ENCODE measurements at places on chromosomes 1 and 21. TPM values are rescaled to one million over a fixed set of nuclear protein-coding genes. Genes with fewer than 3 reads are reported as not detected.
A peak's percentile ranks its signal among the peaks of the same experiment; 100 is the strongest.

GRCh38 chr1:25712299-25712970 is 87.6 kb upstream of the SELENON start:
- DNase-seq, result no peak
- no peaks in the 10 kb centered on the region for H3K36me3 ChIP-seq
- H3K27me3 ChIP-seq, result no peaks in the 10 kb centered on the region
- peaks cover 10% of the 10 kb centered on the region for H3K4me1 ChIP-seq
- H3K4me3 ChIP-seq, result no peak overlapping the region

Gene NOS1AP
- 2.4 TPM for polyA plus RNA-seq

DNA sequence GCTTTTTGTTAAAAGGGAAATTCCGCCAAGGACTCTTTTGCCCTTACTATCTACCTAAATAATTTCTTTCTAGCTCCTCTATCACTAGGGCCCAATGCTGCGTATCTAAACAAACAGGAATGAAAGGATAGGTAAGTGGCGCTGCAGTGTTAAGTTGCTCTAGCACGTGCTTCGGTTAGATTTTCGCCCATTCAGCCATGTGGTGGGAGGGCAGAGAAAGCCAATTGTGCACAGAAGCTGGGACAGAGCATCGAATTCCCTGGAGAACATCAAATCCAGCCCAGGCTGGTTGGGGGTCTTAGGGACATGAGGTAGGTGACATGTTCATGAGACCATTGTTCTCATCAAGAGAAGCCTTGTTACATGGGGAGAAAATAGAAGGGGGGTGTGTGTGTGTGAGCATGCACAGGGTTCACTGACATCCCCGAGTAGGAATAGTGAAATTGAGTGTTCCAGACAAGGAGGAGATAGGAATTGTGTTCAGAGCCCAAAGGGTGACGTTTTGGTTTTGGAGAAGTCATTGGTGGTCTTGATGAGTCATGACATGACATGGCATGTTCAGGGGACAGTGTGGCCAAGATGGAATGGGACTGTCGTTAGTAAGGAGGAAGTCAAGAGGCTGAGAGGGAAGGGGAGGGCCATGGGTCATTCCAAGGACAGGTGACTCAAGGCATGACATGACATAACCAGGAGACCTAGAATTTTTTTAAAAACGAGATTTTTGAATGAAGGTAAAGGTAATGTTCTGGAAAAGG is 107.1 kb downstream of the TLR5 start:
- DNase-seq, result no peak
- H3K27ac ChIP-seq, result no peak overlapping the region

DNA sequence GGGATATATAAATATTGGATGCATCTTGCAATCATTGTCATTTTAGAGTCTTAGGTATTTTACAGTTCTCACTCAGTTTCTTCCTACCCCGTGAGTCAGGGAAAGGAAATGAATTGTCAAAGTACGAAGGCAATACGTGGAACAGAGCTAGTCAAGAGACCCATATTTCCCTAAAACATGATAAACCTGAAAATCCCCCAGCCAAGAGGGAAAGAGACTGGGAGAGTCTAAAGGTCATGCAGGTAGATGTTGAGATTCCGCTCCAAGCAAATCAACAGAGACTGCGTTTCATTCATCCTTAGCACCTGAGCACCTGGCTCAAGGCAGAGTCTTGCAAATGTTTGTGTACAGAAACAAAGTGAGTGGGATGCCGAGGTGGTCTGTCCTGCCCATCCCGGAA is 58.0 kb downstream of the SH3GLB1 start:
- H3K27ac ChIP-seq, result no peak overlapping the region
- DNase-seq, result no peak
- no peak overlapping the region for H3K4me3 ChIP-seq

GRCh38 chr21:22292144-22292543 is 1293.9 kb downstream of the NCAM2 start:
- no peaks in the 10 kb centered on the region for H3K36me3 ChIP-seq
- H3K4me3 ChIP-seq, result no peak overlapping the region
- no peak overlapping the region for H3K27ac ChIP-seq
- no peak for DNase-seq

Gene LHX4
- polyA plus RNA-seq, result 0.80 TPM

DNA sequence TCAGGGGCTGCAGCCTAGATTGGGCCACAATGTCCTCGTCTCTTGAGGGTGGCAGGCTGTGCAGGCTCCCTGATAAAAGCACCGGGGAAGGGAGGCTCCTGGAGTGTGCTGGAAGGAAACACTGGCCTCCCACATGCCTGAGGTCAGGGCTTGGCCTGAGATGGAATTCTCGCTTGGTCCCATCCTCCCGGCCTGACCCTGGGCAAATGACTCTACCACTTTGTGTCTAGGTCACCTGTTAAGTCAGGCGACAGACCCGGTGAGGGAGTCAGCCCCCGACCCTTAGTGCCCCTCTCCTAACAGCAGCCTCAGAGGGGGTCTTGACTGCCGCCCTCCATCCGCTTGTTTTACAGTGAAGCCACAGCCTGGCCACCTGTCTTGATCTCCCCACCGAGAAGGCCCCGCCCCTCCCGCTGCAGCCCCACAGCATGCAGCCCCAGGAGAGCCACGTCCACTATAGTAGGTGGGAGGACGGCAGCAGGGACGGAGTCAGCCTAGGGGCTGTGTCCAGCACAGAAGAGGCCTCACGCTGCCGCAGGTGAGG is 2.5 kb downstream of the SMIM1 start:
- H3K27ac ChIP-seq, result no peak overlapping the region
- peaks cover 35% of the 10 kb centered on the region for H3K4me1 ChIP-seq
- no peak for DNase-seq
- H3K36me3 ChIP-seq, result peaks cover 3% of the 10 kb centered on the region
- H3K27me3 ChIP-seq, result no peaks in the 10 kb centered on the region

Gene OR2T5
- not detected for polyA plus RNA-seq

- H3K36me3 ChIP-seq, result no peaks in the 10 kb centered on the region
- no peaks in the 10 kb centered on the region for H3K27me3 ChIP-seq
- no peak overlapping the region for H3K4me3 ChIP-seq
- DNase-seq, result no peak
- H3K27ac ChIP-seq, result no peak overlapping the region
These were observed 1995.8 kb downstream of the NCAM2 start for GRCh38 chr21:22993822-22994574.

DNA sequence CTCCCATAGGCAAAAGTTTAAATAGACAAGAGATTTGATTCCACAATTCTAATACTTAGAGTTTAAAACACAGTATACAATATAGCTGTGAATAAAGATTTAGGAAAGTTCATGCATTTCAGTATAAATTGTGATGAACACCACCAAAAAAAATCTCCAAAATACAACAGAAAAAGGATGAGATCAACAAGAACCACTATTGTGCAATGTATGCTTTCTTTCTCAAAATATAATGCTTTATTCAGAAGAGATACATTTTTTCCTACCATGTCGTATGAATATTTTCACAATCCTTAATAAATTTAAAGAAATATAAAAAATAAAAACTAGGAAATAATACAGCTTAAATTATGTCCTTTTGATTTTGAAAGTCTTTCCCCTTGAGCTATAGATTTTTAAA is 1309.2 kb downstream of the MRPL39 start:
- H3K4me1 ChIP-seq, result no peaks in the 10 kb centered on the region
- H3K4me3 ChIP-seq, result no peak overlapping the region
- H3K36me3 ChIP-seq, result no peaks in the 10 kb centered on the region
- H3K27me3 ChIP-seq, result no peaks in the 10 kb centered on the region

DNA sequence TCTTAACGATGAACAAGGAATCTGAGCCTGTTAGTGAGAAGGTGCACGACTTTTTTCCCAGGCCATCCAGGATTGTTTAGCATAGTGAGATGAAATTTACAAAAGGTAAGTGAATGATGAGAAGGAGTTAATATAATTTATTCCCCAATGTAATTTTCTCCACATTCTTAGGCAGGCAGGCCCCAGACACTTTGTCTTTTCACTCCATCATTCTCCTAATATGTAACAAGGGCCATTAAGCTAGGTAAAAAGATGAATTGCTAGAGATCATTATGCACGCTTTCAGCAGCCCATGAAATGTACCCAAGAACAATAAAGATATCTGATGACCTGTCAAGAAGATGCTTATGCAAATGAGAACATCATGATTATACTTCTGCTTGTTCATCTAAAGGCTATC is 24.1 kb downstream of the NIBAN1 start:
- no peak overlapping the region for H3K4me3 ChIP-seq
- DNase-seq, result no peak
- H3K27ac ChIP-seq, result no peak overlapping the region
- H3K36me3 ChIP-seq, result no peaks in the 10 kb centered on the region
- H3K27me3 ChIP-seq, result no peaks in the 10 kb centered on the region

DNA sequence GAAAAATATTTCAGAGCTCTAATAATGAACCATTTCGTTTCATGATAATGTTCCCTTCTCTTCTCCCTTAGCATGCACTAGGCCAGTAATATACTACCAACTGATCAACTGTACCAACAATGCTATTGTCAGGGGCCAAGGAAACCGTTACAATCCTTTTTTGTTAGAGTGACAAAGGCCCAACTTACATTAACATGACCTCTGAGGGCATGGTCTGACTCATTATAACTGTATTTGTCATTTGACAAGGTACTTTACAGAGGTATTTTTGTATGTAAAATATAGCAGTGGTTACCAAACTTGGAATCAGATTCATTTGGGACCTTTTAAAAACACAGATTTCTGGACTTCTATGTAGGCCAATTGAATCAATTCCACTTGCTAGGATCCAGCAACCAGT is 102.6 kb upstream of the RRP15 start:
- H3K36me3 ChIP-seq, result no peaks in the 10 kb centered on the region
- no peak overlapping the region for H3K4me3 ChIP-seq
- H3K27me3 ChIP-seq, result no peaks in the 10 kb centered on the region
- no peak overlapping the region for H3K27ac ChIP-seq
- no peaks in the 10 kb centered on the region for H3K4me1 ChIP-seq
- no peak for DNase-seq

Gene PLPP3
- 42.0 TPM for polyA plus RNA-seq

GRCh38 chr1:218374401-218375353 is 29.5 kb downstream of the TGFB2 start:
- DNase-seq, result no peak
- no peak overlapping the region for H3K4me3 ChIP-seq
- H3K27ac ChIP-seq, result no peak overlapping the region
- H3K27me3 ChIP-seq, result no peaks in the 10 kb centered on the region

- DNase-seq, result no peak
- peaks cover 4% of the 10 kb centered on the region for H3K4me1 ChIP-seq
- H3K36me3 ChIP-seq, result no peaks in the 10 kb centered on the region
- peaks cover 11% of the 10 kb centered on the region for H3K27me3 ChIP-seq
- H3K27ac ChIP-seq, result no peak overlapping the region
- no peak overlapping the region for H3K4me3 ChIP-seq
These were observed 4.9 kb upstream of the PRDM2 start for GRCh38 chr1:13694886-13695684.

Gene DPT
- polyA plus RNA-seq, result not detected

DNA sequence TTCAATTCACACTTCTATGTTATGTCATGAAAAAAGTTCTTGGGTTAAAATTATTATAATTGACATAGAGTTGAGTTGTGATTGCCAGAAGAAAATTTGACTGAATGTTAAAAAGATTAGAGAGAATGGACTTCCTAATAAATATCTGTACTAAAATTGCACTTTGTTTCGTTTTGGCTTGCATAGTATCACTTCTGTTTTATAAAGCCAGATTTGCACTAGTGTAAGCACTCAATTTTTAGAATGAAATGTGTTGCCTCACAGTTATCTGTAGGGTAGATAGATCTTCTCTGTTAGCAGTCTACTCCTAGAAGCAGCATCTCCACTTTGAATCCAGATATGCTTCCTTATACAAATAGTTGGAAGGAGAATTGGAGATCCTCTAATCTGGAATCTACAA is 95.2 kb upstream of the MPC2 start:
- no peaks in the 10 kb centered on the region for H3K4me1 ChIP-seq
- no peak overlapping the region for H3K4me3 ChIP-seq
- H3K36me3 ChIP-seq, result no peaks in the 10 kb centered on the region
- no peaks in the 10 kb centered on the region for H3K27me3 ChIP-seq

Gene HRNR
- polyA plus RNA-seq, result not detected

Gene KMO
- not detected for polyA plus RNA-seq

Gene NEGR1
- polyA plus RNA-seq, result 0.31 TPM

DNA sequence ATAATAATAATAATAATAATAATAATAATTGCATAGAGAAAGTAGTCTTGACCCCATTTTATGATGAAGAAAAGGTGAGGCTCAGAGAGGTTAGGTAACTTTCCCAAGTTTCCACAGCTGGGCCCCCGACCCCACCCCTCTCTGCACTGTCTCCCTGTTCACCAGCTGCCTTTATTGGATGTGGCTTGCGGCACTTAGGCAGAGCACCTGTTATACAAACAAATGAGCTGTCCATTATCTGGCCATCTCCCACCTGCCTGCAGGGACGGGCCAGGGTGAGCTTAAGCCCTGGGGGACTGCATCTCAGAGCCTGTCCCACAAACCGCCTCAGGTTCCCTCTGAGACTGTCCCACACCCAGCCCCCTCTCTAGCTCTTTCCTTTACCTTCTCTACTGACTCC is 10.1 kb upstream of the EFNA1 start:
- H3K4me3 ChIP-seq, result no peak overlapping the region
- DNase-seq, result no peak
- no peaks in the 10 kb centered on the region for H3K36me3 ChIP-seq
- no peaks in the 10 kb centered on the region for H3K27me3 ChIP-seq
- H3K27ac ChIP-seq, result no peak overlapping the region

- H3K4me3 ChIP-seq, result 0 out of 2 replicates have a peak overlapping the region, but pooled peaks have one; percentile 57
- peaks cover 4% of the 10 kb centered on the region for H3K36me3 ChIP-seq
- peaks cover 26% of the 10 kb centered on the region for H3K4me1 ChIP-seq
- no peak overlapping the region for H3K27ac ChIP-seq
- DNase-seq, result no peak
These were observed 1.5 kb downstream of the ENTREP3 start for GRCh38 chr1:155253797-155254196.

Gene KRTAP15-1
- not detected for polyA plus RNA-seq

DNA sequence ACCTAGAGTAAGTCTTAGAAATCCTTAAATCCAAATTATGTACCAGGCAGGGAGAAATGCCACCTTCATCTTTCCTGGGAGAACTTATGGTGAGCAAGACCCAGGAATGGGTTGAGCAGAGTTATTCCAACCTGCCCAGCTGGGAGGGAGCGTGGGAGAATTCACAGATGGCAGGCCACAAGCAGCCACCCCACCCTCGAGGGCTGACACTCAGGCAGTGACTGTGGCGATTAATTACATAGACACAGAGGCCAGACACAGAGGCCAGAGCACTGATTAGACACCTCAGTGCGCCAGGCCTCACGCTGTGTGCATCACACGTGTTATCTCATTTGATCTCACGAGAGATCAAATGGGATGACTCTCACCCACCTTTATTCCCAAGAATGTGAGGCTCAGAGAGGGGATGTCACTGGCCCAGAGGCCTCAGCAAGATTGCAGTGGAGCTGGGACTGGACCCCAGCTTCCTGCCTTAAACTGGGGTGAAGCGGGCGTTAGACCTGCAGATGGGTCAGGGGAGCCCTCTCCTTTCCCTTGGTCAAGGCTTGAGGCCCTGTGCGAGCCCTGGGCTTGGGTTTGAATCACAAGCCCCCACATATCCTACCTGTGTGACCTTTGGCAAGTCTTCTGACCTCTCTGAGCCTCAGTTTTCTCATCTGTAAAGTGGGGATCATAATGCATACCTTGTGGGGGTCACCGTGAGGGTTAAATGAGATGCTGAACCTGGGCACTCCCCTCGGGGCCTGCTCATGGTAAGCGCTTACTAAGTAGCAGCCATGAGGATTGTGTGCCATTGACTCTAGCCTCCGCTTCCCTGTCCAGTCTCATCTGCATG is 28.8 kb upstream of the PADI4 start:
- H3K27ac ChIP-seq, result no peak overlapping the region
- H3K4me3 ChIP-seq, result no peak overlapping the region
- H3K4me1 ChIP-seq, result no peaks in the 10 kb centered on the region
- H3K27me3 ChIP-seq, result no peaks in the 10 kb centered on the region
- no peaks in the 10 kb centered on the region for H3K36me3 ChIP-seq

Data from H1 (cell line).